Osteocyte (in vitro differentiated cells): ENCODE measurements at places on chromosomes 11 and 22.
A peak's percentile ranks its signal among the peaks of the same experiment; 100 is the strongest.

- DNase-seq: no peak
Observed at GRCh38 chr11:15180212-15180792, 65.6 kb downstream of the INSC start.

DNA sequence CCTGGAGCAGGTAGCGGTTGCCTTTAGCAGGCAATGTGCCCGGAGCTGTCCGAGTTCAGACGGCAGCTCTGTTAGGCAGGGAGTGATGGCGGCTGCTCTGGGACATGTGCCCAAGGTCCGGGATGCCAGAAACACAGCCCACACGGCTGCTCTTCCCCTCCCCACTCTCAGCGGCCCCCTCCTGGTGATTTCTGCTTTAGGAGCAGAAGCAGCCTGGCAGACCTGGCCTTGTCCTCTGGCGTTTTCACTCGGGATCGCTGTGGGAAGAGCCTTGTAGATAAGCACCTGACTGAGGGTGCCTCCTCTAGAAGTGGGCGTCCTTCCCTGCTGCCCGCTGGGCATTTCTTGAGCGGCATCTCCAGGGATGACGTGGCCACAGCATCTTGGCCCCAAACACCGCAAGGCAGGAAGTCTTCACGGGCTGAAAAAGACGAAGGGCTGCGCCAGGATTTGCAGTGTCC lies 392.2 kb downstream of the TBC1D22A start:
- DNase-seq: no peak

DNA sequence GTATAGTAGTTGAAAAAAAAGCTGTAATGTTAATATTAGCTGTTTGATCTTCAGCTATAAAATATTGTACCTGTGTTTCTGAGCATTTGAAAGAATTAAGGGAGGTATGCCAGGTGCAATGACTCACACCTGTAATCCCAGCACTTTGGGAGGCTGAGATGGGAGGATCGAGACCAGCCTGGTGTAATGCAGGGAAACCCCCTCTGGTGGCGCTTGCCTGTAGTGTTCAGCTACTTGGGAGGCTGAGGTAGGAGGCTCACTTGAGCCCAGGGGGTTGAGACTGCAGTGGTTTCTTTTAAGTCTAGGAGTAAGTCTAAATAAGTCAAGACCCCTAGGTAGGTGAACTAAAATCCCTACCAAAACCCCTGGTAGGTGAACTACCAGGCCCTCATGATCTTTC lies 37.1 kb downstream of the TAF1D start:
- no peak for DNase-seq

DNA sequence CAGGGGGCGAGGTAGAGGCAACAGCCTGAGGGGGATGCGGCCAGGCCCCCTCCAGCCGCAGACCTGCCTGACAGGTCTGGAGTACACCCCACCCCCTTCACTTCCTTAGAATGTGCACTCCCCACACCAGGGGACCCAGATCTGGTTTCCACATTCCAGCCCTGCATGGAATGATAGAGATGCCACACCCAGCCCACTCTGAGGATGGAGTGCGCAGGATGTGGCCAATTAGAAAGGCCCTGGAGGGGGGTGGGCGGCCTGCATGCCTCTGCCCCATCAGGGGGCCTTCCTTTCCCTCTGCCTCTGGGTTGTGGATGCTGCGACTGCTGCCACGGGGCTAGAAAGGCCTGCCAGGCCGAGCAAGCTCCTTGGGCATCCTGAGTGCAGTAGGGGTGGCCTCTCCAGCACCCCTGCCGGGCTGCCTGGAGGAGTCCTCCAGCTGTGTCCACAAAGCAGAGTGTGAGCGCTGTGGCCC lies 28.2 kb upstream of the MGAT3 start:
- DNase-seq: peak; percentile 98

GRCh38 chr11:46914363-46914762 lies 4.0 kb downstream of the LRP4 start:
- DNase-seq: no peak
